GF-D8 (cell line): ENCODE measurements at places on chromosomes 7 and 10.

GRCh38 chr10:80485946-80486764 lies 32.0 kb downstream of the TSPAN14 start:
- peak; percentile 73 for DNase-seq

- DNase-seq, result no peak
Observed at GRCh38 chr7:111975346-111975745, 230.9 kb downstream of the DOCK4 start.

DNA sequence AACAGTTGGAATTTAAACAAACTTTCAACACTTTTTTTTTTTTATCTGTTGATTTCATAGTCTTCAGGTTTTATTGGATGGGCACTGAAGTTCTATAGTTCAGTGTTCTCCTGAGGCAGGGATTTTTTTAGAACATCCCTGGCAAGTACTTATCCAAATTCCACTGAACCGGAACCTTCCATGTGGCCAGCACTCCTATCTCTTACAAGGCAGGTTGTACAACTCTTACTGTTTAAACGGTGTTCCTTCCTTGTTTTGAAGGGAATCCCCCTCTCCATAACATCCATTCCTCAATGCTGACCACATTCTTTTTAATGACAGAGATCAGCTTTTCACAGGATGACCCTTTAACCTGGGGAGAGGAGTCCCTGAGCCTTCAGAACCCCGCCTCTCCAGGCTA lies 238.9 kb upstream of the CTBP2 start:
- DNase-seq, result no peak

GRCh38 chr7:20861468-20861867 lies 74.8 kb upstream of the SP8 start:
- DNase-seq, result no peak

DNA sequence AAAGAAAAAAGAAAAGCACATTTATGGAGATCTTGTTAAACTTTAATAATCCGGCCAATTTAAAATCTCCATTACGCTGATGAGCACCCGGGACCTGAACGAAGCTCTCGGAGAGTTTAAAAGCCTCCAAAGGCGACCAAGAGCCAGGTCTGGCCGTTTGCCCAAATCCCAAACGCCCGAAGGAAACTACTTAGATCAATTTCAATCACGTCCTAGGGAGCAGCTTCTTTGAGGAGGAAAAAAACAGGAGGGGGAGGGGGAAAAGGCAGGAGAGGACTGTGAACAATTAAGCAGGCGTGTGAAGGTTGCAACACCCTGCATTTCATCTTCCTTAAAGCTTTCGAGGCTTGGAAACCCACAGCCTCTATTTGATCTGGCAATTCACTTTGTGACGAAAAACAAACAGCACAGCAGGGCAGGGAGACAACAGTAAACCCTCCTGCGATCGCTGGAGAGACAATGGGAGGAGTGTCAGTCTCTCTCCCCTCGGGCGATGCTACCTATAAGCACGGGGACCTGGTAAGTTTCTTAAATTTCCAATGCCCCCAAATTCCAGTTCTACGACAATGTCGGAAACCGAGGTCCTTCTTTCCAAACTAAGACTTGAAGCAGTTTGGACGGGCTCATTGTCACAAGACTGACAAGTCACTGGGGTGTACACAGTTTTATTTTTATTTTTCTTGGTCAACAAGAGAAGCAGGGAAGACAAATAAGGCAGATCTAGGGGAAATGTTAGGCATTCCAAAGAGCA lies 1.2 kb downstream of the KLF6 start:
- DNase-seq, result peak; percentile 52

GRCh38 chr10:43160921-43161255 lies 22.6 kb downstream of the CSGALNACT2 start:
- no peak for DNase-seq

GRCh38 chr7:73424489-73424885 lies 9.1 kb upstream of the FZD9 start:
- DNase-seq, result no peak

DNA sequence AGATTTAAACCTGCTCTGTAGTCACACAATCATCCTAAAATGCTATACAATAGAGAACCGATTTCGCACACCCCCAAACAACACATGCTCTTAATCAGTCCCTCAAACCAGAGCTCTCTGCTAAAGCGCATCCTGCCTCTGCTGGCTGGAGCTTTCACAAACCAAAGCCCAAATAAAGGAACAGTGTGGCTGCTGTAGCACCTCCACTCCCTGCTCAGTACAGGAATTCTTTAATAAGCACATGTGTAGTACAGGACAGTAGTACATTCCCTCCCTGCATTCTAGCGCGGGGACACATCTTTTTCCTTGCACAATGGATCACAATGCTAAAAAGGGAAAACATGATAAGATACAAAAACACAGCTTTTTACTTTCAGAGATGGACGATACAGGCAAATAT lies 684.6 kb downstream of the MAGI2 start:
- DNase-seq, result no peak

DNA sequence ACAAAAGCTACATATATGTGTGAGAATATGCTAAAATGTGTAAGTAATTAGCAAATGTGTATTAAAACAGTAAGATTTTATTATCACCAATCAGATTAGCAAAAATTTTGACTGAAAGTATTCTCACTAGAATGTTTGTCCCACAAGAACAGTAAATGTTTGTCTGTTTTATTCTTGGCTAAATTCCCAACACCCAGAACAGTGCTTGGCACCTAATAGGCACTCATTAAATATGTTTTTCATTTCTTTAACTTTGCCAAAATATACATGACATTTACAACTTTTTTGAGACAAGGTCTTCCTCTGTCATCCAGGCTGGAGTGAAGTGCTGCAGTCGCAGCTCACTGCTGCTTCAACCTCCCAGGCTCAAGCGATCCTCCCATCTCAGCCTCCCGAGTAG lies 143.6 kb downstream of the EBF3 start:
- DNase-seq, result no peak

- peak; percentile 24 for DNase-seq
Observed at GRCh38 chr7:157271991-157272324, 64.8 kb upstream of the DNAJB6 start.

DNA sequence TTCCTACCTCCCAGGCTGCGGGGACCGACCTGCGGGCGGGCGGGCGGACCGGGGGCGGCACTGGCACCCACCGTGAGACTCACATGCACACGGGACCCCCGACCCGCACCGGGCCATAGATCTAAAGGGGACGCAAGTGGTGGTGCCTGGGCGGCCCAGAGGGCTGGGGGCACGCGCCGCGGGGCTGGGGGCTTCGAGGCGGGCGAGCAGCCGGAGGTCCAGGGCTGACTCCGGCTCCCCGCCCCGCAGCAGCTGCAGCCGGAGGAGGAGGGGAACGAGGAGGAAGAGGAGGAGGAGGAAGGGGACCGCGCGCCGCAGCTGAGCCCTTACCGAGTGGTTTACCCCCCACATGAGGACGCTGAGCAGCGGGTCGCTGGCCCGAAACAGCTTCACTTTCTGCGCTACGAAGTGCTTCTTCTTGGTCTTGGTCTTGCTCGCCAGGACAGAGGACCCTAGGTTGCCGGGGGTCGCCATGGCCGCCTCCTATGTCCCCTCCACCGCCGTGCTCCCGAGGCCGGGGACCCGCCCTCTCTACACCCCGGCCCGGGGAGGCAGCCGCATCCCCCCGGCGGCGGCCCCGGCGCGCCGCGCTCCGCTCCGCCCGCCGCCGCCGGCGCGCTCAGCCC lies 412 bp downstream of the PIP4K2A start:
- DNase-seq, result no peak

DNA sequence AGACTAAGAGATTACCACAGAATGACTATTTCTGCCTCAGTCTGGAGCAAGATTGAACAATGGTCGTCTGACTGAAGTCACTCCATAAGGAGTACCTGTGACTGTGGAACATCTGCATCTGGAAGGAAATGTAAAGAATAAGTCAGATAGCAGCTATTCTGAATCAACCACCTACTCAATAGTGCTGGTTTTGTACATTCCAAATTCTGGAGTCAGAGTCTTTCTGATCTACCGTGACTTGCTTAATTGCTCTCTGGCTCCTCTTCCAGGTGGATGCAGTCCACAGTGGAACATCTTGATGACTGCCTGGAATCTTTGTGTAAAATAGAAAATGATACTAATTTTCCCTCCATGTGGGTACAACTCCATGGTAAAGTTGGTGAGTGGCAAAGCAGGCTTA lies 156.3 kb upstream of the SEMA3C start:
- no peak for DNase-seq

GRCh38 chr10:65723525-65723924 lies 1202.3 kb upstream of the LRRTM3 start:
- no peak for DNase-seq

DNA sequence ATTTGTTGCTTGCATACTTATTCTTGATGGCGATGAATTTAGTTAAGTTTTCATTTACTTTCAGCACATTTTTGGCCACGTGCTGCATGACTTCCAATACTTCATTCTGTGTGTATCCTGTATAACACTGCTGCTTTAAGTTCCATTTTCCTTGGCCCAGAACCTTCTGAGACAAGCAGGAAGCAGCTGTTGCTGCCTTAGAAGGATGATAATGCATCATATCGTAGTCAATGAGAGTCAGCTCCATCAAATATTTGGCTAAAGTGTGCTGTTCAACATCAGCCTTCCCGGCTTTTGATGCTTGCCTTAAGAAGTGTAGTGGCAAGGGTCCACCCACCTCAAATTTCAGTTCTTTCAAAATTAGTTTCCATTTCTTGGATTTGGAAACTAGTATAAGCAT lies 59.2 kb upstream of the GLCCI1 start:
- DNase-seq, result no peak

DNA sequence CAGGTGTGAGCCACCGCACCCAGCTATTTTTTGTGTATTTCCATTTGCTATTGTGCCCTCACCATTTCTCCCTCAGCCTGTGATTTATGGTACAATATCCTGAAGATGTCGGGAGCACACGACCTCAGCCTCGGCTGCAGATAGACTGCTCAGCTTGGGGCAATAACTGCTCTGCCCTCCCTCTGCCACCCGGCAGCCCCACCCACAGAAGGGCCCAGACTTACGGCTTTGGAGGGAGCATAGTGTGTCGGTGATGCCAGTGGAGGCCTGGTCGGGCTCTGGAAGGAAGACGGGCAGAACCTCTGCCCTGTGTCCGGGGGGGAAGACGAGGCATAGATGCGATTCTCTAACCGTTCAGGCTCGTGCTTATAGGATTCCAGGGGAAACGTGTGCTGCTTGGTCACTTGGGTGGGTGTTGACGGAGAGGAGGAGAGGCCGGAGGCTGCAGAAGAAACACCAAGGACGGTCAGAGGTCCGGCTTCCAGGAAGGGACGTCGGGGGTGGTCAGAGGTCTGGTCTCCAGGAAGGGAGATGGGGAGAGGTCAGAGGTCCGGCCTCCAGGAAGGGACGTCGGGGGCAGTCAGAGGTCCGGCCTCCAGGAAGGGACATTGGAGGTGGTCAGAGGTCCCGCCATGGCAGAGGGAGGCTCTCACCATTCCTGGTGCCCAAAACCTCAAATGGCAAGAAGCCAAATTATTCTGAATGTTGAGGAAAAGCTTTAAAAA lies 155.7 kb upstream of the RHEB start:
- no peak for DNase-seq

DNA sequence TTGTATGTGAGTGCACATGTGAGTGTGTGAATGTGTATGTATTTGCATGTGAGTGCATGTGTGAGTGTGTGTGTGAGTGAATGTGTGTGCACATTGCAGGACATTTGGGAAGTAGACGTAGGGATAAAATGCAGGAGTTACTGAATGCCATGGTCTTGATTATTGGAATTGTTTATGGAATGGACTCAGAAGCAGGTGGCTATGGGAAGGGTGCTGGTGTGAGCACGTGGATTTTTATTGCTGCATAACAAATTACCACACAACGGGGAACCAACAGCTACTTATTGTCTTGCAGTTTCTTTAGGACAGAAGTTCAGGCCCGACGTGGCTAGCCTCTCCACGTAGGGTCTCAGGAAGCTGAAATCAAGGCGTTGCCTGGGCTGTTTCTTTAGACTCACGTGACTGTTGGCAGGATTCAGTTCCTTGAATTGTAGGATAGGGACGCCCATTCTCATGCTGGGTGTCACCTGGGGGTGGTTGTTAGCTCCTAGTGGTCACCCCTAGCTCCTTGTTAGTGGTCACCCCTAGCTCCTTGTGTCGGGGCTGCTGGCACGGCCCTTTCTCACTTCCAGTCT lies 48.3 kb upstream of the ZNF32 start:
- DNase-seq, result no peak

DNA sequence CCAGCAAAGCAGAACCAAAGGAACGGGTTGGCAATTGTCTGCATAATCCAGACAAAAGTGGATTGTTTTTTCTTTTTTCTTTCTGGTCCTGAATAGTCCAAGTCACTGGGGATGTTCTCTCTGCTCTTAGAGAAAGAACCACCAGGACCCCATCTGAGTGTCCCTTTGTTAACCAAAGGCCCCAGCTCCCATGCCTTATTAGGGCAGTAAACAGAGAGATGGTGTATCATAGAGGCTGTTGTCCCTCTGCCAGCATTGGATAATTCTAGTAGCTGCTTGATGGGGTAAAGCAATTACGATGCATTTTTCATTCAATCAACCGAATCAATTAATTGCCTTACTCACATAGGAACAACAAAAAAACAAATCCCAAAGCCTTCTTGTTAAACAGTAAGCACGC lies 213.0 kb downstream of the BUB3 start:
- DNase-seq, result no peak

DNA sequence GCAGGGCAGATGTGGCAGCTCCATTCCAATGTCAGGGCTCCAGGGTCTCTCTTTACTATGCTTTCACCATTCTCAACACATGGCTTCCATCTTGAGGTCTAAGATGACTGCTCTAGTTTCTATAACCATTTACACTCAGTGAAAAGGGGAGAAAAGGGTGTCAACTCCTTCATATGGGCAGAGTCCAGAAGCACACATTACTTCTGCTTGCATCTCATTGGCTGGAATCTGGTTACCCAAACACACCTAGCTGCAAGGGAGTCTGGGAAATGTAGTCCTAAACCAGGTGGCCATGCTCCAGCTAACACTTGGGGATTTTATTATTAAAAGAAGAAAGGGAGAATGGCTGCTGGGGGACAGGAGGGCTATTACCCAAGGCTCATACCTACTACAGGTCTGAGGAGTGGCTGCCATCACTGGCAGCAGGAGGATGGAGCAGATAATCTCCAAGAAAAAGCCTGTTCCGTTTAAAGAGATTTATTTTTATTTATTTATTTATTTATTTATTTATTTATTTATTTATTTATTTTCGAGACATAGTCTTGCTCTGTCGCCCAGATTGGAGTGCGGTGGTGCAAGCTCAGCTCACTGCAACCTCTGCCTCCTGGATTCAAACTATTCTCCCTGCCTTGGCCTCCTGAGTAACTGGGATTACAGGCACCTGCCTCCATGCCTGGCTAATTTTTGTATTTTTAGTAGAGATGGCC lies 29.1 kb upstream of the LBX1 start:
- no peak for DNase-seq
